ENCODE measurements at places on chromosomes 11 and 22. TPM values are rescaled to one million over a fixed set of nuclear protein-coding genes. Genes with fewer than 3 reads are reported as not detected.

KCTD21 gene
- 7.8 TPM for total RNA-seq

RIN1 gene
- total RNA-seq, result 1.3 TPM

DDTL gene
- total RNA-seq, result not detected

KRTAP5-1 gene
- not detected for total RNA-seq

DNA sequence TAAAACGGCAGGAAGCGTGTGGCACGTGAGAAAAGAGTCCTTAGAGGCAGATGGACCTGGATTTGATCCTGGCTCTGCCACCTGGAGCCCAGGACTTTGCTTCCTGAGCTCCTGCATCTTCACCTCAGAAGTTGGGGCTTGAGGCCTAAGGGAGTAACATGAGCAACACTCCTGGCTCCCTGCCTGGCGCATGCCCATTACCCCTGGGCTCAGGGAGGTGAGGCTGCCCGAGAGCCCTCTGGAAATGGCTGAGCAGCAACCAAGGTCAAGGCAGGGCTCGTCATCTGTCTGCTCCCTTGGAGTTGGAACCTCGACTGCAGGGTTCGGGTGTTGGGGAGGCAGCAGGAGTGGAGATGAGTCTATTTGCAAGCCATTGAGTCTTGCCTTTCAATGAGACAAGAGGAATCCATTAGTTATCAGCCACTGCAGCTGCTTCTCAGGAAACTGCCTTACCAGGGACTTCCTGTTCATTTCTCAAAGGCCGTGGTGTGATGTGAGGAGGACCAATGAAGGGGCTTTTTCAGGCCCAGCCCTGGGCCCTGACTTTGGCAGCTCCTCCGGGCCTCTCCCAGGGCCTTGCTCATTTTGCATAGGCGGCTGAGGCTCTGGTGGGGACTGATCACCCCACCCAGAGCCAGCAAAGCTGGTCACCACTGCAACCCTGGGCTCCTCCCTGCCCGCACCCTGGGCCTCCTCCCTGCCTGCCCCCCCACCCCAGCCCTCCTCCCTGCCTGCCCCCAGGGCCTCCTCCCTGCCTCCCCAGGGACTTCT is 6.4 kb downstream of the FADS2 start:
- peak; percentile 91 for DNase-seq
- no peaks in the 10 kb centered on the region for H3K27me3 ChIP-seq
- H3K4me3 ChIP-seq, result peak overlapping the region; percentile 77
- H3K4me1 ChIP-seq, result peaks cover 69% of the 10 kb centered on the region

- no peak for DNase-seq
- H3K36me3 ChIP-seq, result no peaks in the 10 kb centered on the region
- H3K27ac ChIP-seq, result no peak overlapping the region
- H3K27me3 ChIP-seq, result no peaks in the 10 kb centered on the region
Measured at GRCh38 chr11:92685049-92685448, 284.4 kb upstream of the MTNR1B start.

DNA sequence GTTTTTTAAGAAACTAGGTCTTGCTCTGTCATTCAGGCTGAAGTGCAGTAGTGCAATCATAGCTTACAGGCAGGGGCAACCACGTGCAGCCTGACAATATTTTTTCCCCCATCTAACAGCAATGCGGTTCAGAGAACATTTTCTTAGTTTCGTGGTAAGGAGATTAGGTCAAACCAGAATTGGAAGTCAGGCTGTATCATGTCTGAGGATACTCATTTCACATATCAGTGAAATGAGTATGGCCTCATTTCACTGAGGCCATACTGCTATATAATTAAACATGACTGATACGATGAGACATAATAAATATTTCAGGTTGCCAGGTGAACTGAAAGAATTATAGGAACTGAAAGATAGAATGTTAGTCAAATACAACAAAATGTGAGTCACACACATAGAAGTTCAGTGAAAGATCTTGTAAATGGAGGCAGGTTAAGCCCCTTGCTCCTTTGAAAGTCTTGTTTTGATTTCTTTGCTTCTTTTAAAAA is 32.5 kb upstream of the IZUMO1R start:
- H3K4me3 ChIP-seq, result no peak overlapping the region
- no peaks in the 10 kb centered on the region for H3K27me3 ChIP-seq

DNA sequence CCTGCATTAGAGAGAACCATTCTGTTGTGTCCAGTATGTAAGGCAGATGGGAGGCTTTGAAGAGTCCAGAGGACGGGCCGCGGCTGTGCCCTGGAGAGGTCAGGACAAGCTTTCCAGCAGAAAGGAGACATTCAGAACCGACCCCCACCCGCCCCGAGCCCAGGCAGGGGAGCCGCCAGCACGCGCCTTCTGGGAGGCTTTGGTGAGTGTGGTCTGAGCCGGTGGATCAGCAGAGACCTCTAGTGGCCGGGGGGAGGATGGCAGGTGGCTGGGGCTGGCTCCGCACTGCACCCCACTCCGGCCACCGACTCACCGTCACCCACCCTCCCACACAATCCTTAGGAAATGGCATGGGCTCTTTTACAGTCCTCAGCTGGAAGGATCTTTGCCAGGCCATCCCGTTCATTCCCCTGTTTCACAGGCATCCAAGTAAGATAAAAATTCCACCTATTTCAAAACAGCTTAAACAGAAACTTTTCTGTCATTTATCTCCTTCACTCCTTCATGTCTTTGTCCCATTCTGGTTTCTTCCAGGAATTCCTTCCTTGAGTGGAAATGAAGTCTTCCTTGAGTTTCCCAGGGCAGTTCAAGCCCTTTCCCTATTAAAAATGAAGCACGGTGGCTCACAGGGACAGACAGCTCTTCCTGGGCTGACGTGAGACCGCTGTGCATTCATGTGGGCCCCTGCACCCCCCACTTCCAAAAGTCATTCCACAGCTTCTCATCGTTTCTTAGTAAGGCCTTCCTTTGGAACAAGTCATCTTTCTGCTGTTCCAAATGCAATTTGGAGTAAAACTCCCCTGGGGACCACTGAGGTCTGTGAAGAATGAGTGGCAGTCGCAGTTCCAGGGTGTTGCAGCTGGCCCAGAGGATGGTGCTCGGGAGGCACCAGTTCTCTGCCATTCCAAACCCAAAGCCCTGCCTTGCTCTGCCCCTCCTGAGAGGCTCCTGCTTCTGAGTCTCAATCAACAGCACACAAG is 91.0 kb downstream of the FEZ1 start:
- DNase-seq, result peak; percentile 74
- no peaks in the 10 kb centered on the region for H3K36me3 ChIP-seq
- no peaks in the 10 kb centered on the region for H3K4me1 ChIP-seq
- no peak overlapping the region for H3K4me3 ChIP-seq

- peaks cover 2% of the 10 kb centered on the region for H3K27me3 ChIP-seq
- peak; percentile 84 for DNase-seq
- H3K4me3 ChIP-seq, result peak overlapping the region; percentile 11
- peak overlapping the region; percentile 77 for H3K27ac ChIP-seq
- H3K4me1 ChIP-seq, result peaks cover 74% of the 10 kb centered on the region
Measured at GRCh38 chr11:35235936-35236666, 97.1 kb downstream of the CD44 start.

DNA sequence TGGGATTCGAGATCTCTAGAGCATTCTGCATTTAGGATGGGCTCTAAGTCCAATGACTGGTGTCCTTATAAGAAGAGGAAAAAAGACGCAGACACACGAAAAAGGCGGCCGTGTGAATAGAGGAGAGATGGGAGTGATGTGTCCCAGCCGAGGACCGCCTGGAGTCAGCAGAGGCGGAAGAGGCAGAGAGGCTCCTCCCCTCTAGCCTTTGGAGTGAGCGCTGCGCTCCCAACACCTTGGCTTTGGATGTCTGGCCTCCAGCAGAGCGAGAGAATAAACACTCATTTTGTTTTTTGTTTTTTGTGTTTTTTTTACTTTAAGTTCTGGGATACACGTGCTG is 83.0 kb upstream of the RTL6 start:
- no peak overlapping the region for H3K27ac ChIP-seq
- H3K27me3 ChIP-seq, result peaks cover 11% of the 10 kb centered on the region
- no peaks in the 10 kb centered on the region for H3K36me3 ChIP-seq

Measured in activated CD8-positive, alpha-beta T cell treated with anti-CD3 and anti-CD28 coated beads, Interleukin-2, amount 10 ng/mL, durations not matched to agents 7 days and 5 days (primary cell).